ENCODE measurements at places on chromosomes 16 and 17. TPM values are rescaled to one million over a fixed set of nuclear protein-coding genes. Genes with fewer than 3 reads are reported as not detected.

ZNF18 gene
- total RNA-seq: 5.9 TPM

TBC1D28 gene
- 0.16 TPM for total RNA-seq

SOST gene
- 0.42 TPM for total RNA-seq

PLA2G10 gene
- 2.2 TPM for total RNA-seq

SERPINF2 gene
- total RNA-seq: 68.6 TPM

KRT23 gene
- total RNA-seq: 2.1 TPM

FLYWCH1 gene
- 19.5 TPM for total RNA-seq

GRCh38 chr17:37123386-37123785 is 174.6 kb downstream of the AATF start:
- H3K36me3 ChIP-seq: peaks cover 30% of the 10 kb centered on the region
- H3K27me3 ChIP-seq: no peaks in the 10 kb centered on the region
- no peak overlapping the region for H3K4me3 ChIP-seq
- peaks cover 1% of the 10 kb centered on the region for H3K4me1 ChIP-seq
- no peak for DNase-seq

- no peak overlapping the region for H3K4me3 ChIP-seq
- no peaks in the 10 kb centered on the region for H3K27me3 ChIP-seq
- no peaks in the 10 kb centered on the region for H3K36me3 ChIP-seq
Measured at GRCh38 chr16:50495673-50496072, 52.5 kb upstream of the NKD1 start.

DNA sequence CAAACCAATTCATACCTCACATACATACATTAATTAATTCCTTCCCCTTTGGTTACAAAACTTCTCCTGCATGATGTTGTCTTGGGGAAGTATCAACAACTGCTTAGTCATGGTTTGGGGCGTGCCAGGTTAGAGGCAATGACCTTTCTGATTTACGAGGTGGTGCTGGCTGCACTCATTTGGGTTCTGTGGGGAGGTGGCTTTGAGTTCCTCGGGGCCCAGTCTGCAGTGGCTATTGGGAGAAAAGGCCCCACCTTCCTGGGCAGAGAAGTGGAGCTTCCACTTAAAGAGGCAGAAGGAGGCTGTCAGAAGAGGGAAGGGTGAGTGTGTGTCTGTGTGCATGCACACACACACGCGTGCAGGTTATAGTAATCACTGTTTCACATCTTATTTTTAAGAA is 10.2 kb upstream of the ETV4 start:
- DNase-seq: no peak
- no peaks in the 10 kb centered on the region for H3K36me3 ChIP-seq

DNA sequence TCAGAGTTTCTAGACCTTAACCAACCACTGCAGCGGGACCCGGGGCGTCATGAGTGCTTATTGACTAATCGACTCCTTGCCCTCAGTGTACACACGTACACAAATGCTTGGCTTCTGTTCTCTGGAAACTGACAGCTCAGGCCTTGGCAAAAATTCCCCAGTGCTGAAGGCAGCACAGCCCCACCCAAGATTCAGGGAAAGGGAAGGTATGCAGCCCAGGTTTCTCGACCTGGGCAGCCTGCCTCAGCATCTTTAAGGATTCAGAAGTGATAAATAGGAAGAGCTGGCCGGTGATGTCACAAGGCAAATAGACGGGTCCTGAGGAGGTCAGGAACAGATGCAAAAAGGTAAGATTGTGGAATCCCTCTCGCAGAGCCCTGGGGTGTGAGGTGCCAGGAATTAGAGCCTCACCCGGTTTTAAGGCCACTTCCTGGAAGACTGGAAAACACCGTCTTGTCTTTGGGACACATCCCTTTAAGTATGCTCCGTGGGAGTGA is 9.0 kb upstream of the CDH3 start:
- H3K36me3 ChIP-seq: no peaks in the 10 kb centered on the region
- H3K27ac ChIP-seq: no peak overlapping the region
- H3K27me3 ChIP-seq: peaks cover 12% of the 10 kb centered on the region
- H3K4me1 ChIP-seq: peaks cover 7% of the 10 kb centered on the region

GRCh38 chr17:40950176-40950575 is 12.7 kb upstream of the KRT23 start:
- peaks cover 20% of the 10 kb centered on the region for H3K4me1 ChIP-seq
- no peaks in the 10 kb centered on the region for H3K27me3 ChIP-seq
- no peak overlapping the region for H3K27ac ChIP-seq
- H3K36me3 ChIP-seq: no peaks in the 10 kb centered on the region
- no peak for DNase-seq

- H3K27ac ChIP-seq: peak overlapping the region; percentile 29
- peaks cover 8% of the 10 kb centered on the region for H3K36me3 ChIP-seq
- DNase-seq: no peak
- H3K4me3 ChIP-seq: no peak overlapping the region
- peaks cover 1% of the 10 kb centered on the region for H3K4me1 ChIP-seq
- H3K27me3 ChIP-seq: no peaks in the 10 kb centered on the region
Measured at GRCh38 chr17:27601975-27602302, 29.0 kb upstream of the LGALS9 start.

DNA sequence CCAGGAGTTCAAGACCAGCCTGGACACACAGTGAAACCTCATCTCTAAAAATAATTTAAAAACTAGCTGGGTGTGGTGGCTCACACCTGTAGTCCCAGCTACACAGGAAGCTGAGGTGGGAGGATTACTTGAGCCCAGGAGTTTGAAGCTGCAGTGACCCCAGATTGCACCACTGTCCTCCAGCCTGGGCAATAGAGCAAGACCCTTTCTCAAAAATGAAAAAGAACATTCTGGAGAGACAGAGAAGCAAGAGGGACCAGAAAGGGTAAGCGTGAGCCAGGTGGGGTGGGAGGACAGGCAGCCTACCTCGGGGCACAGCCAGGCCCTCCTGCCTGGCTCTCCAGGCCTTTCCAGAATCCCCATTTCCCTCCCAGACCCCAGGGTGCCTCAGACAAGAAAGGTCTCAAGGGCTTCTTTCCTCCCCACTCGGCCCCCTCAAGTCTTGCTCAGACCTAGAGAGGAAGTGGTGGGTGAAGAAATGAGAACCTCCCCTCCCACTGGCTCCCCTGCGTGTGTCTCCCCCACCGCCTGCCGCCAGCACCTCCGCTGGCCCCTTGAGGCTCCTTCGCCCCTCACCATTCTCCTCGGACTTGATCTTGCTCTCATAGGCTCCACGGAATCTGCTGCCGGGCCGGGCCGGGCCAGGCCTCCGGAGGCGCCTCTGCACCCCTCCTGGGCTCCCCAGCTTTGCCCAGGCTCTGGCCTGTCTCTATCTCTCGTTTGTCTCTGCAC is 503 bp downstream of the C16orf54 start:
- H3K27ac ChIP-seq: peak overlapping the region; percentile 73
- H3K4me3 ChIP-seq: no peak overlapping the region
- peaks cover 11% of the 10 kb centered on the region for H3K4me1 ChIP-seq
- H3K36me3 ChIP-seq: no peaks in the 10 kb centered on the region

- H3K4me1 ChIP-seq: peaks cover 3% of the 10 kb centered on the region
- no peaks in the 10 kb centered on the region for H3K27me3 ChIP-seq
- no peak overlapping the region for H3K4me3 ChIP-seq
- H3K36me3 ChIP-seq: peaks cover 4% of the 10 kb centered on the region
Measured at GRCh38 chr17:1730326-1731193, 6.1 kb downstream of the WDR81 start.

GRCh38 chr16:88380619-88381018 is 2.1 kb upstream of the ZNF469 start:
- no peak overlapping the region for H3K27ac ChIP-seq
- H3K4me1 ChIP-seq: peaks cover 3% of the 10 kb centered on the region
- H3K27me3 ChIP-seq: peaks cover 25% of the 10 kb centered on the region
- no peaks in the 10 kb centered on the region for H3K36me3 ChIP-seq

- peaks cover 7% of the 10 kb centered on the region for H3K4me1 ChIP-seq
- H3K4me3 ChIP-seq: no peak overlapping the region
- DNase-seq: no peak
- no peaks in the 10 kb centered on the region for H3K36me3 ChIP-seq
- peaks cover 11% of the 10 kb centered on the region for H3K27me3 ChIP-seq
Measured at GRCh38 chr17:27959382-27959709, 66.2 kb upstream of the LYRM9 start.

GRCh38 chr17:75864448-75864871 is 9.3 kb upstream of the WBP2 start:
- H3K27me3 ChIP-seq: no peaks in the 10 kb centered on the region
- no peaks in the 10 kb centered on the region for H3K4me1 ChIP-seq
- H3K36me3 ChIP-seq: no peaks in the 10 kb centered on the region
- H3K4me3 ChIP-seq: no peak overlapping the region

GRCh38 chr17:37182786-37183465 is 192.9 kb upstream of the C17orf78 start:
- peak overlapping the region; percentile 57 for H3K27ac ChIP-seq
- H3K27me3 ChIP-seq: no peaks in the 10 kb centered on the region
- H3K4me3 ChIP-seq: no peak overlapping the region
- peaks cover 4% of the 10 kb centered on the region for H3K4me1 ChIP-seq

DNA sequence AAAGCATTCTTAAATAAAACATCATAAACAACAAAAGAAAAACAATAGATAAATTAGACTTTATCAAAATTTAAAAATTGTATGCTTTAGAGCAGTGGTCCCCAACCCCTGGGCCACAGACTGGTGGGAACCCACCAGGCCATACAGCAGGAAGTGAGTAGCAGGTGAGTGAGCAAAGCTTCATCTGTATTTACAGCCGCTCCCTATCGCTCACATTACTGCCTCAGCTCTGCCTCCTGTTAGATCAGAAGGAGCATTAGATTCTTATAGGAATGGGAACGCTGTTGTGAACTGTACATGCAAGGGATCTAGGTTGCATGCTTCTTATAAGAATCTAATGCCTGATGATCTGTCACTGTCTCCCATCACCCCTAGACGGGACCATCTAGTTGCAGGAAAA is 51.5 kb downstream of the GNAO1 start:
- H3K4me1 ChIP-seq: peaks cover 5% of the 10 kb centered on the region
- H3K27ac ChIP-seq: no peak overlapping the region
- no peaks in the 10 kb centered on the region for H3K36me3 ChIP-seq
- H3K4me3 ChIP-seq: no peak overlapping the region

- no peak overlapping the region for H3K27ac ChIP-seq
- no peak for DNase-seq
- peaks cover 29% of the 10 kb centered on the region for H3K4me1 ChIP-seq
- H3K27me3 ChIP-seq: no peaks in the 10 kb centered on the region
Measured at GRCh38 chr17:9363440-9364350, 211.9 kb downstream of the STX8 start.

- no peaks in the 10 kb centered on the region for H3K4me1 ChIP-seq
- no peak overlapping the region for H3K4me3 ChIP-seq
- H3K36me3 ChIP-seq: peaks cover 2% of the 10 kb centered on the region
- DNase-seq: no peak
Measured at GRCh38 chr16:55563797-55564196, 2.7 kb upstream of the CAPNS2 start.

GRCh38 chr16:67395458-67396158 is 2.3 kb upstream of the TPPP3 start:
- DNase-seq: no peak
- peaks cover 16% of the 10 kb centered on the region for H3K4me1 ChIP-seq
- no peak overlapping the region for H3K4me3 ChIP-seq

DNA sequence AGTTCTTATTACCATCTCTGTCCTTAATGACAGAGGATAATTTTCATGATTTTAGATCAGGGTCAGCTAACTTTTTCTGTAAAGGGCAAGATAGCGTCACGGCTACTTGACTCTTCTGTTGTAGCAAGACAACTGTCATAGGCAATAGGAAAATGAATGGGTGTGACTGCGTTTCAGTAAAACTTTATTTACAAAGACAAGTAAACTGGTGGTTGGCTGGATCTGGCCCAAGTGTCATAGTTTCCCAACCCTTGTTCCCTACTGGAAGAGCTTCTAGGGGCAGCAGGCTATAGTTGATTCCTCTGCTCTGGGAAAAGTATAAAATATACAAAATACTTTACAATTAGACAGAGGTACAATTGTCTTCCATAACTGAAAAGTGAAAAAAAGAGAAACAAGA is 50.6 kb upstream of the VPS4A start:
- H3K4me3 ChIP-seq: no peak overlapping the region
- no peak overlapping the region for H3K27ac ChIP-seq
- no peaks in the 10 kb centered on the region for H3K4me1 ChIP-seq
- H3K36me3 ChIP-seq: peaks cover 25% of the 10 kb centered on the region
- H3K27me3 ChIP-seq: no peaks in the 10 kb centered on the region
- no peak for DNase-seq

- no peak overlapping the region for H3K4me3 ChIP-seq
- H3K4me1 ChIP-seq: peaks cover 9% of the 10 kb centered on the region
Measured at GRCh38 chr17:18045691-18046350, 6.6 kb downstream of the GID4 start.

GRCh38 chr16:82900559-82900958 is 273.8 kb downstream of the CDH13 start:
- no peak overlapping the region for H3K4me3 ChIP-seq
- peaks cover 8% of the 10 kb centered on the region for H3K4me1 ChIP-seq
- DNase-seq: no peak
- H3K27me3 ChIP-seq: peaks cover 2% of the 10 kb centered on the region
- H3K27ac ChIP-seq: peak overlapping the region; percentile 37

GRCh38 chr16:23424292-23424958 is 28.6 kb downstream of the COG7 start:
- no peak for DNase-seq
- no peaks in the 10 kb centered on the region for H3K27me3 ChIP-seq
- no peaks in the 10 kb centered on the region for H3K4me1 ChIP-seq
- no peak overlapping the region for H3K27ac ChIP-seq

DNA sequence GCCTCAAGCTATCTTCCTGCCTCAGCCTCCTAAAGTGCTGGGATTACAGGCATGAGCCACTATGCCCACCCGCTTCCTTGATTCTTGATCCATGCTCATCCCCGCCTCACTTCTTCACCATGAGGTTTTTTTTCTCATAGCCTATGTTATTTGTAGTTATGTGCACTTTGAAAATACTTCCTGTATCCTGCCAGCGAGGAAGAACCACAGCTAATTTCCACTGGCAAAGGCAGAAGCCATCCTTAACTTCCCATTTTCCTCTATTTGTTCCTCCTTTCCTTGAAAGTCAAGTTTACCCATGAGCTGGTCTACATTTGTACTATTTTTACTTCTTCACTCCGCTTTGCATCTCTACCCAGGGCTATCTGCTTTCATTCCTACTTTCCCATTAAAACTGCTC is 189.7 kb upstream of the ZFHX3 start:
- H3K4me3 ChIP-seq: no peak overlapping the region
- peaks cover 14% of the 10 kb centered on the region for H3K4me1 ChIP-seq
- no peak for DNase-seq
- H3K27me3 ChIP-seq: peaks cover 37% of the 10 kb centered on the region
- H3K27ac ChIP-seq: no peak overlapping the region

DNA sequence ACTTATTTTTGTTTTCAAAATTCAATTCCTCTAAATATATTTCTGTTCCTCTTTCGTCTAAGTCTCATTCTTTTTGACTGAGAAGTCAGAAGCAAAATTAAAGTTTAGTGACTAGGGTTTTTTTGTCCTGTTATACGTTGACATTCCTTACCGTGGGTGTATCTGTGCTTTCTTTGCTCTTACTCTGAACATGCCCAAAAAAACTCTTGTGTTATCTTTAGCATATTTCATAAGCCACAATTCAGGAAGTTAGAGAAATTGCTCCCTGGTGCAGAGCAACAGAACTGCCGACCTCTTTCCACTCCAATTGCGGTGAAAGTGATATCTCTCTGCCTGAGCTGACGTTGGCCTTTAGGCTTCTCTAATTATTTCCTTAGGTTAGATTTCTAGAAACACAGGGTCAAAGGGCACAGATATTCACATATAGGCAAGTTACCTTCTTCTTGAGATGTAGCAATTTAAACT is 65.7 kb downstream of the CENPV start:
- DNase-seq: no peak
- H3K4me1 ChIP-seq: peaks cover 22% of the 10 kb centered on the region
- no peak overlapping the region for H3K4me3 ChIP-seq
- peaks cover 5% of the 10 kb centered on the region for H3K36me3 ChIP-seq
- no peaks in the 10 kb centered on the region for H3K27me3 ChIP-seq

GRCh38 chr17:77619326-77619725 is 339.2 kb upstream of the TNRC6C start:
- H3K36me3 ChIP-seq: no peaks in the 10 kb centered on the region
- no peak overlapping the region for H3K27ac ChIP-seq
- no peak overlapping the region for H3K4me3 ChIP-seq
- no peak for DNase-seq
- H3K4me1 ChIP-seq: no peaks in the 10 kb centered on the region

Measured in progenitor cell of endocrine pancreas (in vitro differentiated cells).